ENCODE measurements at places on chromosomes 6 and 20.

DNA sequence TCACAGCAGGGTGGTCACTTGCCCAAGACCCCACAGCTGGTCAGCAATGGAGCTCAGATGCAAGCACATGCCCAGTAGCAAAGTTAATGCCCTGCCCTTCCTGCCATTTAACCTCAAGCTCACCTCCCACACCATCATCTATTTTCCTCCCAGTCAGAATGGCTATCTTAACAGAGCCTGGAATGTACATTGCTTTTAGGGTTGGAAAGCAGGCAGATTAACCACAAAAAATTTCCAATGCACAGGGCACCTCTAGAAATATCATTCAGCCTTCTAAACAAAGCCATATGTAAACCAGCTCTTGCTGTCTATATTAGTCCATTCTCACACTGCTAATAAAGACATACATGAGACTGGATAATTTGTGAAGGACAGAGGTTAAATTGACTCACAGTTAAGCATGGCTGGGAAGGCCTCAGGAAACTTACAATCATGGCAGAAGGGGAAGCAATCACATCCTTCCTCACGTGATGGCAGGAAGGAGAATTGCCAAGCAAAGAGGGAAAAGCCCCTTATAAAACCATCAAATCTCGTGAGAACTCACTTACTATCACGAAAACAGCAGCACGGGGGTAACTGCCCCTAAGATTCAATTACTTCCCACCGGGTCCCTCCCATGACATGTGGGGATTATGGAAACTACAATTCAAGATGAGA, 106.9 kb downstream of the FYN start:
- no peak for DNase-seq

GRCh38 chr20:10610251-10610650, 63.5 kb downstream of the JAG1 start:
- no peak for DNase-seq

GRCh38 chr6:26309731-26310142, 55.3 kb upstream of the BTN3A2 start:
- DNase-seq: no peak

GRCh38 chr6:155450240-155450581, 5.4 kb downstream of the NOX3 start:
- DNase-seq: no peak

GRCh38 chr6:25057111-25057905, 121.5 kb upstream of the RIPOR2 start:
- DNase-seq: no peak

- DNase-seq: no peak
These were observed 185.1 kb downstream of the COL19A1 start for GRCh38 chr6:70051197-70052124.

DNA sequence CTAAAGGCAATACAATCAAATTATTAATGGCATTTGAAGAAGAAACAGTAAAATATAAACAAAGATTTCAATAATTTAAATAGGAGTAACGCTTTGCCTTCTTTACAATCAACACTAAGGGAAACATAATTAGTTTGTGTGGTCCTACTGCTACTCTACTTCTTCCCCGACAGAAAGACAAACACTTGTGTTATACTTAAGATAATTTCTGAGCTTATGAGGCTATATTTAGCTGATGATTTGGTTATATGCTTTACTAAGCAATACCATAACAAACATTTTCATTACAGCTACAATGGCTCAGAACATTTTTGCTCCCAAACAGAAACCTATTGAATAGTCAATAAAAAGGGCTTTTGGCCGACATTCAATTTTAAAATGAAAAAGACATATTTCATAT, 1217.2 kb upstream of the GJE1 start:
- no peak for DNase-seq

GRCh38 chr6:107587451-107587850, 97.5 kb downstream of the SOBP start:
- no peak for DNase-seq

DNA sequence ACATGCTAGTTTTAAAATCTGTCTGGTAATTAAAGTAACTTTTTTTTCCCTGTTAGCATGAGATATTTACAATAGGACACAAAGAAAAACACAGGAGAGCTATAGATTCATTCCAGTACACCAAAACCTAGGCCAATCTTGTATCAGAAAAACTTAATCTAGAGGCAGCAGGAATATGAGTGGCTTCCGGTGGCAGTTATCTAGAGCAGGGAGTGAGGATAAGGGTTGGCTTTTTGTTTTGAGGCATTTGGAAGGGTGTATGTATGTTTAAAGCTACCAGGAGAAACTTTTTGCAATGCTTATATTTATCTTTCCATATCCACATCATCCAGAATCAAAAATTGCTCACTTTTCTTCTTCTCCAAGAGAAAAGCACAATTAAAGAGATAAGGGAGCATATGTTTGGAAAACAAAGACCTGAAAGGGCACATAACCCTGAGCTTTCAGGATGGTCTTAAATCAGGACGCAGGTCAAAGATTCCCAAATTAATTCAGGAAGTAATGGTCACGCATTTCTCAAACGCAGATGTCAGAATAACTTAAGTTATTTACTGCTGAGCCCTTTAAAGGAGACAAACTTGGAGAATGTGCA, 13.1 kb downstream of the TFAP2A start:
- DNase-seq: no peak

GRCh38 chr6:25578538-25578937, 73.5 kb upstream of the SCGN start:
- no peak for DNase-seq

DNA sequence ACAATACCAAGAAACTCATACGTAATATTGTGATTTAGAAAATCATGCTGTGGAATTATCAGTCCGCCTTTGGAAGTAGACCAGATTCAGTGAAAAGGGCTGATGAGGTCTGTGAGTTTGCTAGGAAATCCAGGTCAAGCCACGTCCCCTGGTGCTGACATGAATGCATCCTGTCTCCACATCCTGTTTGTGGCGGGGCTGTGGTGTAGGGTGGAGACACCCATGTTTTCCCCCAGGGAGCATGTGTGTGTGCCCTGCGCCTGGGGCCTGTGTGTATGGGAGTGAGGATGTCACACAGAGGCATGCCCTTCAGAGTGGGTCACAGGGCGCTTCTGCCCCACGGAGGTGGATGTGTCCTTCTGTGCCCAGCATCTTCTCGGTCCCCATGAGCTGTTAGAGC, 109.1 kb downstream of the SASH1 start:
- peak; percentile 16 for DNase-seq

DNA sequence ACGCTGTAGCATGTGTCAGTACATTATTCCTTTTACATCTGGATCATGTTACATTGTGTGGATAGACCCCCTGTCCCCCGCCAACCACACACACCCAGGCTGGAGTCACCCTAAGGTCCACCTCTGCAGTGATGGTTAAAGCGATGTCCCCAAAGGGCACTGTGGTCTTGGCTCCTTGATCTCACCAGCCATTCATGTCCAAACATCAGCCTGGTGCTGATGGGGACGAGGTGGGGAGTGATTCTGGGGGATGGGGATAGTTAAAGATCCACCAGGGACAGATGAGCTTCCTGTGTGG, 59.2 kb upstream of the FAM83D start:
- DNase-seq: no peak

- DNase-seq: no peak
These were observed 936.5 kb upstream of the ADGRB3 start for GRCh38 chr6:67698534-67698933.

GRCh38 chr6:11969092-11969491, 43.0 kb upstream of the HIVEP1 start:
- no peak for DNase-seq
